ENCODE measurements at places on chromosomes 2 and 18.

DNA sequence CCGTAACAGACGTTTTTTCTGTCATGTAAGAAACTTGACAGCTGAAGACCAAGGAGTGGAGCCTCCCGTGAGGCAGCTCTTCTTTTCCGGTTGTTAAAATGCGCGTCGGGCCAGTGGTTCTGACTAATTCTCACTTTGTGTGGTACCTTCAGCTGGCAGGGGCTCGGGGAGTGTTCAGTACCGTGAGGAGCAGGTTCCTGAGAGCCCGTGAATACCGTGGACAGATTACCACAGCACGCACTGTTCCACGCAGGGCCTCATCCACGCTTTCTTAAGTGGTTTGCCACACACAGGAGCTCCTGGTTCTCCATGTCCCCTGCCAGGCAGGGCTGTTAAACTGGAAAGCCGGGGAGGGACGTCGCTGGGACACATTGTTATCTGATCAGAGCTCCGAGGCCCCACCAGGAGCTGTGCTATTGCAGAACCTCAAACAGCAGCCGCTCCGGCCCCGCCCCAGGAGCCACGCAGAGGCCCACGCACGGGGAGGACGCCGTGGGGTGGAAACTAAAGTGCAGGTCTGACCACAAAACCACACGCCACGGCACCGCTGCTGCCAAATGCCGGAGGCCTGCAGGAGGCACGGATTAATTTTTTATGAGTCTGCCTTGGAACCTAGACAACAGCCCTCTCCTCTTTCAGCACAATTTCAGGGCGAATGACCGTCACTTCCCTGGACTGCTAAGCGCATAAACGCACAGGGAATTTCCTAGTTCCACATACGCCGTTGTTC is 43.3 kb downstream of the NFATC1 start:
- no peak for DNase-seq

DNA sequence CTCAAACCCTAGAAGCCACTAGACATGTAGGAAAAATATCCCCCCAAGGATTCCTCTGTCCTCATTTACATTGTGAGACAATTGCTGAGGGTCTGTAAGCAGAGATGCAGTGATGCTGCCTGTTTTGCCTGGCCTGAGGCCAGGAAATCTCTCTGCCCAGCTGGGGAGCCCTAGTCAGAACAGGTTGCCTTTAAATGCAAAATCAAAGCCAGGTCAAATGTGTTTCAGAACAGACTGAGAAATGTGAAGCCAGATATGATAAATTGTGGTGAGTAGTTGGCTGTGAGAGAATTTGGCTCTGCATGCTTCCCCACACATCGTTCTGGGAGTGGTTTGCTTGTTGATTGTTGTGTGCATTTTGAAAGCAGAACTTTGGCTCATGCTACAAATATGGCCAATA is 38.4 kb upstream of the NXPH2 start:
- DNase-seq: no peak

GRCh38 chr18:56795381-56795780 is 144.2 kb downstream of the WDR7 start:
- no peak for DNase-seq

- DNase-seq: no peak
These were observed 6.3 kb downstream of the EPC2 start for GRCh38 chr2:148650881-148651280.

DNA sequence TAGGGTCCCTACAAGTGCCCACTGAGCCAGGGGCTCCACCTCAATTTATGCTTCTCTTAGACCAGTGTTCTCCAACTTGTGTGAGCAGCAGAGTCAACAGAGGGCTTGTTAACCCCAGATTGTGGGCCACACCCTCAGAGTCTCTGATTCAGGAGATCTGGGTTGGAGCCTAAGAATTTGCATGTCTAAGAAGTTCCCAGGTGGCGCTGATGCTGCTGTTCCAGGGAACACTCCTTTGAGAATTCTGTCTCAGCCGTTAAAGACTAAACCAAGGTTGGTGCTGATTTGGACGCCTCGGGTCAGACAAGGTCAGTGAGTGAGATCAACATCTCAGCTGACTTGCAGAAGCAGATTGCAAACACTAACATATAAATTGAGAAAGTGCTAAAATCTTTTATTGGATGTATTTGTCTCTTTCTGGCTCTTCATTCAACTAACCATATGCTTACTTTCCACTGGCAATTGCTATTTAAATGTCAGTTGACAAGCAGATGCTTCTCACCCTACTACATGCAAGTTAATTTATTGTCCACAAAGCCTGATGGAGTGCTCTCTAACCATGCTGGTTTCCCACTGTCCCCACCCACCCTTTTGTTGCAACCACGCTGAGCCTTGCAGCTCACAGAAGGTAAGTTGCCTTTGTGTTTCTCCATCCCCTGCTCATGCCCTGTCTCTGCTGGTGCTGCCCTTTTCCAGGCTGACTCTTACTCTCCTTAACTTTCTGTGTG is 31.5 kb downstream of the LYPD1 start:
- no peak for DNase-seq

DNA sequence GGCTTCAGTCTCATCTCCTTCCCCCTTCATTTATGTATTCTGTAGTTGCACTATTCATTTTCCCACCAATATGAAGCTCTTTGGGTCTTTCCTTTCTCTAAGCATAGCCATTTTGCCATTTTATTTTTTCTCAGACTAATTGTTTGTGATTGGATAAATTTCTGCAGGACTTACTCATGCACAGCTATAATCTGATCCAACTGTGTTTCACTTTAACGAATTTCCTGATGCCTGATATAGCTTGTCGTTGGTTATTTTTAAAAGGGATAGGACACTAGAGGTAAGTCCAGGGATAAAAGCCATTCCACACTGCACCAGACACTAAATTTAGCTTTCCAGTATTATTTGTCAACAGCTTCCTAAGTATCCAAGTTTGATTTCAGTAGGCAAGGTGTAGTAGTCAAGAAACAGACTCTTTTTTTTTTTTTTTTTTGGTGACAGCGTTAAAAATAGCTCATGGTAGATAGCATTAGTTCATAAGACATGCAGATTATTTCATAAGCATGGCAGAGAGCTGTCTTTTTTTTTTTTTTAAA is 17.4 kb downstream of the ASB18 start:
- DNase-seq: no peak
